ENCODE measurements at places on chromosomes 12 and 14.

DNA sequence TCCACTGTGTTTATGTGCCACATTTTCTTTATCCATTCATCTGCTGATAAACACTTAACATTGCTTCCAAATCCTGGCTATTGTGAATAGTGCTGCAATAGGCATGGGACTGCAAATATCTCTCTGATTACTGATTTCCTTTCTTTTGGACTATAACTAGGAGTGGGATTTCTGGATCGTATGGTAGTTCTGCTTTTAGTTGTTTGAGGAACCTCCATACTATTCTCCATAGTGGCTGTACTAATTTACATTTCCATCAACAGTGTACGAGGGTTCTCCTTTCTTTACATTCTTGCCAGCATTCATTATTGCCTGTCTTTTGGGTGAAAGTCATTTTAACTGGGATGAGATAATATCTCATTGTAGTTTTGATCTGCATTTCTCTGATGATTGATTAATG is 47.6 kb downstream of the TAOK3 start:
- DNase-seq, result no peak

DNA sequence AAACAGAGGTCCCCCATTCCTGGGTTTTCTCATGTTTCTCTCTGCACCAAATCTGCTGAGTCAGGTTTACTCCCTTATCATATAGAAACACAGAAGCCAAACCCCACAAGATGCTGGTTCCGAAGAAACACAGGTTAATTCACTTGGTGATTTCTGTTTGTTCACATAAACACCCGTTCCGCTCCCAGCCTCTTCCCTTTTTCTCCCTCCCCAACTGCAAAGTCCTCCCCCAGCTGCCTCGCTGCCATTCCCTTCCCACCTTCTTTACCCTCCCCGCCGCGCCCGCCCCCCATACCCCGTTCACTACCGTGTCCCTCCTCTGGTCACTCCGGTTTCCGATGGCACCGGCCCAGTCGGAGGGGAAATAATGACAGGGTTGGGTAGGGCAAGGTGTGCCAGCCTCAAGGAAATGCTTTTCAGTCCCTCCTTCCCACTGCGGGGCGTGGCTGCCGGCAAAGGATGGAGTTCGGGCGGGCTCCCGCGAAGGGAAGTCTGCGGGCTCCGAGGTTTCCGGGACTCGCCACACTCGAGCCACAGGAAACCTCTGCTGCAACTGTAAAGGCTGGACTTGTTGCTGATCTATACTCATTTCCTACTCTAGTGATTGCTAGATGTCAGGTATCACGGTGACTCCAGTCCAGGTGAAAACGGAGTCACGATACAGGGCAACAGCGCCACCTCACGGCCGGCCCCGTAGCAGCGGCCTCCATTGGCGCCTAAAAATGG is at the start of gene STYK1:
TSS of gene STYK1 (minus strand) at position 394 of the 726 bp plus-strand sequence. CDS start 39,434 bp downstream, outside the sequence.
- DNase-seq, result peak; percentile 45

- no peak for DNase-seq
Measured at GRCh38 chr12:28883406-28883997, 265.6 kb upstream of the FAR2 start.

DNA sequence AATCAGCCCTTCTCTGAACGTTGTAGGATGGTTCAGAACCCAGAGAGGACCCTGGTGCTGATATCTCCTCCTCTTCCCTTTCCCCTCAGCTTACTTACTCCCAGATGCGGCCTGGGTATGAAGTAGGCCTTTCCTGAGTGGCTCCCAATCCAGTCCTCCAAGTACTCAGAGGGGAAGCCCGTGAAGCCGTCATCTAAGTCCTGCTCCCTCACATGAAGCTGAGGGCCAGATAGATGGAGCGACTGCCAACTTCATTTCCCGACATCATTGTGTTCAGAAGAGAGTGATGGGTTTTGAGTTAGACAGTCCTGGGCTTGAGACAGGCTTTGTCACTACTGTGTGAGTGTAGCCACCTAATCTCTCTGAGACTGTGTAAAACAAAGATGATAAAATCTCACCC is 2.7 kb downstream of the APOLD1 start:
- DNase-seq, result no peak

GRCh38 chr14:106652494-106652893 is 1126.1 kb downstream of the TMEM121 start:
- DNase-seq, result no peak

DNA sequence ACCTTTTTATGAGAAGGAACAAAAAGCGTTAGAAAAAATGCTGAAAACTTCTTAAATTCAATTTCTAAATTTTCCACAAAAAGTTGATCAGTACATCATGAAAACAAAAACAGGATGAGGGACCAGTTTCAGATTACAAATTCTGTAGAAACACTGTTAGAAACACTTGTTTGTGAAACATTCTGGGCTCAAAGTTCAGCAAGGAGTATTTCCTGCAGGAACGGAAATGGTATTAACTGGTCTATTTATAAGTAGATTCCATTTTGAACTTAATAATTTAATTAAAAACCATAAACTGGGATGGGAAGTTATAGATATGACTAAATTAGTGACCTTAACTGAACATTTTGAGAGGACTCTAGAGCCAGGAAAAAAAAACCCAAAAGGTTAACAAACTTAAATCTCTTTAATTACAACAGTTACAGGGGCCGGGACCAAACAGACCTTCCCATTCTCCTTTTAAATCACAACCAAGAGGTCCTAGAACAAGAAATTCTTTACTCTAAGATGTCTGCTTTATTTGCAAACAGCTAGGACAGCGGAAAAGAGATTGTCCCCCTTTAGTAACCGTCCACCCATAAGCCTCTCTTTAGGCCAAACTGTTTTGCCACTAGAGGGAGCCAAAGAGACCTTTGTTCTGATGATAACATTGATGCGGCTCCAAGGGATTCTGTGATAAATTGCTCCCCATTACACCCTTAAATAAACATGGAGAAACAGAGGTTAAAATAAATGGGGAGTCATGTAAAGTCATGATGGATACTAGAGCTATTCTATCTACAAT is 69.0 kb upstream of the RERGL start:
- DNase-seq, result no peak

GRCh38 chr14:63713058-63713457 is 14.8 kb downstream of the SGPP1 start:
- no peak for DNase-seq

GRCh38 chr14:88323086-88323522 is at the start of gene KCNK10:
TSS of gene KCNK10 (minus strand) at chr14:88323269. CDS start at chr14:88322798, 471 bp downstream.
- DNase-seq, result no peak

- DNase-seq, result no peak
Measured at GRCh38 chr14:74955229-74956026, at the start of gene PGF. TSS of gene PGF (minus strand) at chr14:74955597. CDS start at chr14:74955242, 355 bp downstream.

DNA sequence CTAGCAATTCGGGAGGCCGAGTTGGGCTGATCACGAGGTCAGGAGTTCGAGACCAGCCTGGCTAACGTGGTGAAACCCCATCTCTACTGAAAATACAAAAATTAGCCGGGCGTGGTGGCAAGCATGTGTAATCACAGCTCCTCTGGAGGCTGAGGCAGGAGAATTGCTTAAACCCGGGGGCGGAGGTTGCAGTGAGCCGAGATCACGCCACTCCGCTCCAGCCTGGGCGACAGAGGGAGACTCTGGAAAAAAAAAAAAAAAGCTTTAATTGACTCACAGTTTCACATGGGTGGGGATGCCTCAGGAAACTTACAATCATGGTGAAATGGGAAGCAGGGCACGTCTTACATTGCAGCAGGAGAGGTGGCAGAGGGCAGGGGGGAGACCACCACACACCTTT is 30.6 kb upstream of the SLC2A3 start:
- DNase-seq, result no peak

- no peak for DNase-seq
Measured at GRCh38 chr12:4434301-4434700, 11.3 kb downstream of the FGF6 start.

DNA sequence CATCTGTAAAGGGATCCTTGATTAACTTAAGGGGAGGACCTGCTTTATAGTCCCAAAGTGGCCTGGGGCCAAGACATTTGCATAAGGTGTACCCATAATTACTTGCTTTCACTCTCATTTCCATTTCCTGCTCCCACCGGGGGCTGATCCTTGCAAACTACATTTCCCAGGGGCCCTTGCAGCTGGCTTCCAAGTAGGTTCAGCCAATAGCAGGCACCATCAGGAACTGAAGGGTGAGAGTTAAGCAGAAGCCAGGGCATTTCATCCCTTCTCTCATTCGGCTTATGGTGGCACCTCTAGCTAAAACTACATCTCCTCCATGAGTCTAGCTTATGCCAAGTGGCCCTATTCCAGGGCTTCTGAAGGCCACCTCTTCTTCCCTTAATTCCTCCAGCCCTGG is 88.8 kb downstream of the CCDC60 start:
- no peak for DNase-seq

- no peak for DNase-seq
Measured at GRCh38 chr12:103012884-103013283, 55.4 kb downstream of the ASCL1 start.

DNA sequence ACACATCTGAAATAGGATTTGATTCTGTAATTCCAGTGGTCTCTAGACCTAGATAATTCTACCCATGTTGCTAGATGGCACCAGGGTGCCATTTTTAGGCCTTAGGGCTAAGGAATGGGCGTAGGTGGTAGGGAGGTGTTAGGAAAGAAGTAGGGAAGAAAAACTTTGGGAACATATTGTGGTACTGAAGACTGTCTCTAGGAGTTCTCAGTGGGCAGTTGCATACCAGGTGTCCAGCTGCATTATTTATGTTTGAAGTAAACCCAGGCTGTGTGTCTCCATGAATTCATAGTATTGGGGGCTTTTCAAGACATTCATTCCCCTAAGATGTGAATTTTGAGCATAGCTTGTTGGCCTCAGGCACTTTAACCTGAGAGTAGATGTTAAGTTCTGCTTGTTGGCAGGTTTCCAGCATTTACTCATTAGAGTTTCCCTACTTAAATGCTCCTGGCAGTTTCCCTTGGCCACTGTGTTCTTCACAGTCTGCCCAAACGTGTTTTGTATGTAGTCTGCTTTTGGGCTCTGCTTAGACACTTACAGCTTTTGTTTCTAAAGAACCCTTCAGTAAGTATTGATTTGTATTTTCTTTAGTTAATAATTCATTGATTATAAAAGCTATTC is 31.5 kb upstream of the CCT2 start:
- DNase-seq, result no peak

DNA sequence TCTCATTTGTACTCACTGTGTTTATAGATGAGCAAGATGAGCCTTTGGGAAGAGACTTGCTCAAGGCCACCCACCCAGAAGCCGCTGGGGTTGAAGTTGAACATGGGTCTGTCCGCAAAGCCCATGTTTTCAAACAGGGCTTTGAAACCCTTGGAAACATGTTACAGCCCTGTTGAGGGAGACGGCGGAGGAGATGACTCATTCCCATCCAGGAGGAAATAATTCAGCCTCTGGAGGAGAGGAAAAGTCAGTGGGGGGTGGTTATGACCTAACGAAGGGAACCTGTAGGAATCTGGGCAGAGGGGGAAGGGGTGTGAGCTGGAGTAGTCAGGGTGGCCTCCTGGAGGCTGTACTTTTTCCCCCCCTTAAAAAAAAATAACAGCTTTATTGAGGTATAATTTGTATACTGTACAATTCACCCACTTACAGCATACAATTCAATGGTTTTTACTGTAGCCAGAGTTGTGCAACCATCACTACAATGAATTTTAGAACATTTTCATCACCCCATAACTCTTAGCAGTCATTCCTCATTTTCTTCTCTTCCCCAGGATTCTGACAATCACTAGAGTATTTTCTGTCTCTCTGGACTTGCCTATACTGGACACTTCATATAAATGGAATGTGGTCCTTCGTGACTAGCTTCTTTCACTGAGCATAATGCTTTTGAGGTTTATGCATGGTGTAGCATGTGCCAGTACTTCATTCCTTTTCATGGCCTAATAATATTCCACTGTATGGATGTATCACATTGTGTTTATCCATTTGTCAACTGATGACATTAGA is 1.9 kb upstream of the RIN3 start:
- peak; percentile 75 for DNase-seq

GRCh38 chr12:132108211-132108832 is 35.8 kb downstream of the DDX51 start:
- no peak for DNase-seq

GRCh38 chr12:81365284-81365683 is 287.4 kb downstream of the ACSS3 start:
- DNase-seq, result no peak

DNA sequence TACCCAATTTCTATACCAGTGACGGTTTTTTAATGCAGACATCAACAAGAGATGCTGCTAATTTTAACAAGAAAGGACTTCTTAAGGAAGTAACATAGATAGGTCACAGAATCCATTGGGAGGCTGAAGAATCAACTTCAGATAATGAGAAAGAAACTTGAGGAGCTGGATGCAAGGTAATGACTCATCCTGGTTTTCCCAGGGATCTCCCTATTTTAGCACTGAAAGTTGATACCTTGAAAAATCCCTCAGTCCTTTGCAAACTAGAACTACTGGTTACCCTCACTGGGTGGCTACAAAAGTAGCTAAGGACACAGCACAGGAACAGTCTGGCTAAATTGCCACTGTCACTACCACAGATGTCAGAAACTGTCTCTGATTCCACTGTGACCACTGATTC is 561.9 kb downstream of the FLRT2 start:
- no peak for DNase-seq

- no peak for DNase-seq
Measured at GRCh38 chr12:55861396-55861795, 18.7 kb upstream of the MMP19 start.

GRCh38 chr12:113297621-113298471 is 37.1 kb downstream of the SLC8B1 start:
- DNase-seq, result no peak

All from HS-5 (cell line).